Activated CD4-positive, alpha-beta T cell treated with anti-CD3 and anti-CD28 coated beads for 1 hour (primary cell): ENCODE measurements at places on chromosomes 2 and 18.
A peak's percentile ranks its signal among the peaks of the same experiment; 100 is the strongest.

- no peak for DNase-seq
These were observed 367.3 kb upstream of the HS6ST1 start for GRCh38 chr2:128685841-128686496.

- DNase-seq = no peak
These were observed 48.5 kb downstream of the CDK15 start for GRCh38 chr2:201854841-201855240.

DNA sequence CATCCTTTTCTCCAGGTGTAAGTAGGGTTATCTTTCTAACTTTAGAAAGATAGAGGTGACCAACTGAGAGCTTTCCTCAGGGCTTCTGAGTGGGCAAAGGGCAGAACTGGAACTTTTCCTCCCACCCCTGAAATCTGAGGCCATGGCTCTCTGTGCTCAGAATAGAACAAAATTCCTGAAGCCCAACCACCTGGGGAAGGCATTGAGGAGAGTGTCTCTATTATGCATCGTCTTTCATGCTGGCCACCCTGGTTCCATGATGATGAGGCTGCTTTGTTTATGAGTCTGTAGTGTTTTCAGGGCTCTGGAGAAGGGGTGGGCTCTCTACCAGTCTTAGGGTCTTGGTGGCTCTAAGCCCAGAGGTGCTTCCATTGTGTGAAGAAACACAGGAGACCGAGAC is 30.7 kb upstream of the IL1R1 start:
- DNase-seq = no peak

DNA sequence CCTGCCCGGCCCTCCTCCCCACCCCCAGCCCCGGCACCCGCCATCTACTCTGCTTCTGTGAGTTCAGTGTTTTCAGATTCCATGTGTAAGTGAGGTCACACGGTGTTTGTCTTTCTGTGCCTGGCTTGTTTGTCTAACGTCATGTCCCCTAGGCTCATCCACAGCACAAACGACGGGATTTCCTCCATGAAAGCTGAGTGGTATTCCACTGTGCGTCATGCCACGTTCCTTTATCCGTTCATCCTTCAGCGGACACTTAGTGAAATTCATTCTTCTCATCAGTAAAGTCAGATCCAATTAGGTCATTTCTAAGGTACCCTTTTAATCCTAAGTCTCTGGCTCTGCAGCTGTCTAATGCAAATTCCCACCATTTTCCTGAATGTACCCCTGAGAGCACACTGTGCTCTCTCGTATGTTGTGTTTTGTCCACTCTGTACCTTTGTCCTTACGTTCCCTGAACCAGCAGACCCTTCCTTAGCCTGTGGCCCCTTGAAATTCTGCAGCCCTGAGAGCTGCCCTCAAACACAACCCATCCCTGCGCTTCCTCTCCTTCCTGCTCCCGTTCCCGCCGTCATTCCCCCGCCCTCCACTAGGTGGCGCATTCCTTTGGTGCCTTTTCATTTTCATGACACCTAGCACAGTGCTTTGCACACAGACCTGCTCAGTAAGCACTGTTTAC is 44.1 kb downstream of the TRAPPC12 start:
- peak; percentile 52 for DNase-seq

DNA sequence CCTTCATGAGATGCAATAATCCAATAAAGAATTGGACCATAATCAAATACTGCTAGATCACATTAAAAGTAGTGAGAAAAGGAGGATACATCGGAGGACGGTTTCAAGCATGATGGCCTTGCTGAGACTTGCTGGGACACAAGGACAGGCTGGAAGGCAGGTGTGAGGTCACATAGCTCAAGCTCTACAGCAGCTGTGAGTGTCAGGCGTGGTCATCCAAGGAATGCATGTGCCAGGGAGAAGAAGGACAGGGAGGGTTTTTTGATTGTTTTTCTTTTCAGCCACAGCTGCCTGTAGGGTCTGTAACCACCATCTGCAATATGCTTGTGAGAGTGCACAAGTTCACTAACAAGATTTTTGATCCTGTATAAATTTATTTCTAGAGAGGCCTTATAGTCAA is 57.6 kb downstream of the BMP10 start:
- no peak for DNase-seq

DNA sequence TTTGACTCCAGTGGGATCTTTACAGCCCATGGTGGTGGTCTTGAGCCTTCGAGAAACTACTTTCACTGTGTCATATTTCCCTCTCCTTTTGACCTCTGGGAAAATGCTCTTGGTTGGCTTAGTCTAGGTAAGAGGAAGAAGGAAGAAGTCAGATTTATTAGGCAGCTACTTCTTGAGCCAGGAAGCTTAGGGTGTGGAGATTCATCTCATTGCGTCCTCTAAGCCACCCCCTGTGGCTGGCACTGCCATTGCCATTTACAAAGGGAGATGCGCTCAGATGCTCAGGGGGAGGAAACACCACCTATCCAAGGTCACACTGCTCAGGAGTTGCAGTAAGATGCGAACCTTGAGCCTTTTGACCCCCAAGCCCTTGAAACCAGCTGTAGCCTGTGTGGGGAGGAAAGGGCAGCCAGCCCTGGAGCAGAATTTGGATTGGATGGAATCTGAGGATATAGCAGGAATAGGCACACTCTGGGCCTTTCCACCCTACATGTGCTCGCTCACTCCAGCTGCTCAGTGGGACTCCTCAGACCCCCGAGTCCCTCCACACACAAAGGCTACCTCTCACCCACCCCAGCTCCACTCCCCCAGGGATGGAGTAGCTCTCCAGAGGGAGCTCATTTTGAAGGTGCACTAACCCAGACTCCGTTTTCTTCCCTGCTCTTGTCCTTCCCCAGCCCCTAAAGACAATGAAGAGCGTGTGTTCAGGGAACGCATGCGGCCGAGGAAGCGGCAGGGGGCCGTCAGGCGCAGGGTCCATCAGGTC is 321.3 kb upstream of the EPAS1 start:
- no peak for DNase-seq

GRCh38 chr2:168698969-168699368 is 103.5 kb upstream of the NOSTRIN start:
- no peak for DNase-seq

GRCh38 chr2:134021830-134022524 is 231.9 kb upstream of the MGAT5 start:
- no peak for DNase-seq

GRCh38 chr18:37724206-37724605 is 158.6 kb upstream of the CELF4 start:
- DNase-seq = no peak

DNA sequence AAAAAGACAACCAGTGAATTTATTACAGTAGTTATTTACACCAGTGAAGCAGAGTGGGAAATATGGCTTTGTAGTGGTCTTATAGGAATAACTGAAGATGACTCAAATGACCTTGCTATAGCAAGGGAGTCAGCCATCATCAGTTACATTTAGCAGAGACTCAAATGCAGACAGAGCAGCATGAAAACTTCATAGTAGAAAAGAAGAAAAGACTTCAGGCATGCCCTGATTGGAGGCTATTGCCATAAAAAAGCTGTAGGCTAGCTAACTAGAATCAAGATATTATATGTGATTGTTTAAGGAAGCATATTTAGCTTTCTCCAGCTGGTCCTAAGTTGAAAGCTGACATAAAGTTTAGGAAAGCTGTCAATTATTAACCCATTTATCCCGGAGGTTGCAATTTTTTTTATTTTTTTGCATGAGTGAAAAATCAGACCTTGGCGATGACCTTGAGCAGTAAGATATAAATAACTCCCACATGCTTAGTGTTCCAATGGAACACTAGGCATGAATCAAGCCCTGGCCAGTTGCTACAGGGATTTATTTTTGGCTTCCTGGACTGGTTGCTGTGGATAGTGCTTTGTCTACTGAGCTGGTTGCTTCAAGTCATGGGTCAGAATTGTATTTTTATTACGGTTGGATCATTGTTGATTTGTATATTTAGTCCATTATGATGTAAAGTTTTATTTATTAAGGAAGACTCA is 675.6 kb upstream of the VRK2 start:
- no peak for DNase-seq

GRCh38 chr2:144550911-144551310 is 31.0 kb upstream of the ZEB2 start:
- DNase-seq = no peak

DNA sequence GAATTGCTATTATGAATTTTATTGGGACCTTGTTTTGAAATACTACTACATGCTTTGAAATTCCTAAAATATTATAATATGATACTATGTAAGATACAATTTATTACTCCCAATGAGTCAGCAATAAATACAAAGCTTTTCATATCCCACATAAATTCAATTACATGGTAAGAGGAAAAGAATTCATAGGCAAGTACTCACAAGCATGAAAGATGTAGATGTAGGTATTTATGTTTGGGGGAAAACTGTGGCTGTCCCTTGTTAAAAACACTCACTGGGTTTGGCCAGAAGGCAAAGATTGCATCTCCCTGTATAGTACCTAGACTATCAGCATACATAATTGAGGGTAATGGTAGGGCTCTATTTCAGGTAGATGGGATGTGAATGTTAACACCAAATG is 90.4 kb downstream of the MBD2 start:
- DNase-seq = no peak

GRCh38 chr2:202909394-202910192 is 1.9 kb downstream of the WDR12 start:
- no peak for DNase-seq

DNA sequence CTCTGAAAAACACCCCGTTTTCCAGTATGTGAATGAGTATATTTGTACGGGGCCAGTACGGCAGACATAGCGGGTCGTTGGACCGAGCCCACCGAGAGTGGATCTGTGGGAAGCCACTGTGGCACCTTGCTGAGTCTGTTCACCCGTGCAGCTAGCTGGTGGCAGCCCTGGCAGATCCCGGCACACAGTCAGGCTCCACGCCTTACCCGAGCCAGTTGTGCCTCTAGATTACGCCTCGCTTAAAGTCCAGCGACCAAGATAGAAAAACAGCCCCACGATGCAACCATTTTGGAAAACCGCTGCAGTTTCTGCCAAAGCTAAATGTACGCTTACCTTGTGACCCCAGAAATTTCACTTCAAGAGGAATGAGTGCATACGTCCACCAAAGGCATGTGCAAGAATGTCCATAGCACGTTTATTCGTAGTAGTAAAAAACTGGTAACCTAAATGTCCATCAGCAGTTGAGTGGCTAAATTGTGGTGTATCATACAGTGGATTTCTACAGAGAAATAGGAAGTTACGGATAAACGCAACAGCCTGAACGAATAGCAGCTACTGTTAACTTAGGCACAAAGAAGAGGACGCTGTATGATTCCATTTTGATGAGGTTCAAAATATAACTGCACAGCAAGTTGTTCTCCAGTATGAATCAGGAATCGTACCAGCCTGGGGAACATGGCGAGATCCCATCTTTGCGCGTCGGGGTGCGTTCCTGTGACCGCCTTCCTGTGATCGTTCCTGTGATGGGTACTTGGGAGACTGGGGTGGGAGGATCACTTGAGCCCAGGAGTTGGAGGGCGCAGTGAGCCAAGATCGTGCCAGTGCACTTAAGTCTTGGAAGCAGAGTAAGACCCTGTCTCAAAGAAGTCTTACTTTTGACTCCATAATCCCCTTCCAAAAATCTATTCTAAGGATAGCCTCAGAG is 688 bp upstream of the WDR33 start:
- DNase-seq = no peak
